C1 segment of cervical spinal cord (tissue), 14 donors: ENCODE measurements at places on chromosomes 3 and 15.

- DNase-seq = no peak
Observed at GRCh38 chr15:33055962-33056361, 138.6 kb downstream of the FMN1 start.

GRCh38 chr15:90367576-90367975 is 15.5 kb downstream of the ZNF774 start:
- peak; percentile 9 for DNase-seq

GRCh38 chr3:129195731-129196256 is 12.1 kb upstream of the CNBP start:
- DNase-seq = peak; percentile 43

- no peak for DNase-seq
Observed at GRCh38 chr3:174775603-174776002, 83.5 kb upstream of the NAALADL2 start.

DNA sequence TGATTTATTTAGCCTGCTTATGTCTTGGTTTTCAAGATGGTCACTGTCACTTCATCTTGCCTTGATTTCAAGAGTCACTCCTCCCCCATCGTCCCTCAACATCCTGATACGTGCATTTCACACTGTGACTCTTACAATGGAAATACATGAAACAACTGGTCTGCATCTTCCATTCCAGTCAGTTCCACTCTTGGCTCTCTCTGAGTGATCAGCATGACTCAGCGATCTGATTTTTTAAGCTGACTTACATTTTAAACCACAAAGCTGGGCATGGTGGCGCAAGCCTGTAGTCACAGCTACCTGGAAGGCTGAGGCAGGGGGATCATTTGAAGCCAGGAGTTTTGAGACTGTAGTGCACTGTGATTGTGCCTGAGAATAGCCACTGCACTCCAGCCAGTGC is 271.2 kb upstream of the ROPN1 start:
- DNase-seq = no peak

DNA sequence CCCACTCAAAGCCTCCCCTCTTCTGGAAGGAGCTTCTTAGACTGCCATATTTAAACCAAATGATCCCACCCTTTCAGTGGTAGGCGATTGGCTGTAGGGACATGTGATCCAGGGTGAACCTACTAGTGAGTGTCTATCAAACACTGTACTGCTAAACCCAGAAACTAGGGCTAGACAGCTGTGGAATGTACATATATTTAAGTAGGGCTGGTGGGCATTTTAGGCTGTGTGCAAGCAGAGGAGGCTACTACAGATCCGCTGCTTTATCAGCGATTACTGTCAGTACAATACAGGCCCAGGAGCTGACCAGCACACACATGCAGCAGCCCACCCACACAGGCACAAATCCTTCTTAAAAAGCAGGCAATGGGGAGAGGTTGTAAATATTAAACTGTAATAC is 15.4 kb upstream of the LARP6 start:
- no peak for DNase-seq

DNA sequence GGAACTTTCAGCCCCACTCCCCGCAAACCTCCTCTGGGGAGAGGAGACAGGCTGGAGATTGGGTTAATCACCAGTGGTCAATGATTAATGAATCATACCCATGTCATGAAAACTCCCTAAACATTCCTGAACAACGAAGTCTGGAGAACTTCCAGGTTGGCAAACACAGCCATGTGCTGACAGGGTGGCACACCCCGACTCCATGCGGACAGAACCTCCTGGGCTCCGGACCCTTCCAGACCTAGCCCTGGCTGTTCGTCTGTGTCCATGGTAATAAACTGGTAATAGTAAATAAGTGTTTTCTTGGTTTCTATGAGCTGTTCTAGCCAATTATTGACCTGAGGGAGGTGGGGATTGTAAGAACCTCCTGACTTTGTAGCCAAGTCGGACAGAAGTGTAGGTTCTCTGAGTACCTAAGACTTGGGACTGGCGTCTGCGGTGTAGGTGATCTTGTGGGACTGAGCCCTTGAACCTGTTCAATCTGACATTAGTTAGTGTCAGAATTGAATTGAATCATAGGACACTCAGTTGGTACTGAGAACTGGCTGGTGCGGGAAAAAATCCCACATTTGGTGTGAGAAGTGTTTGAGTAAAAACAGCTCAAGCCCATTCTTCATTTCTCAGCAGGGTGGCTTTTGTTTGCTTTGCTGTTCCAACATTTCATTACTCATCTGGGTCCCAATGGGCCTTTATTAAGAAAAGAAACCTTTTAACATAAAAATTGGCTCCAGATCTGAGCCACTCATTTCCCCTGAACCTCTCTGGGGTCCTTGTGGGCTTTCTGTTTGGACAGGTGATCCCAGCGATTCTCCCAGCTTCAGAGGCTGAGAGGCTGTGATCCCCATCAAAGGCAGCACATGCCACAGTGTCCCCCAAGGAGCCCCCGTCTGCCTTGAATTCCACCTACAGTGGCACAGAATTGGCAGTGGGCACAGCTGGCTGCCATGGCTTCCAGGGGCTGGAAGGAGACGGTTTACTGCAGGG is 151.0 kb downstream of the TJP1 start:
- DNase-seq = no peak

DNA sequence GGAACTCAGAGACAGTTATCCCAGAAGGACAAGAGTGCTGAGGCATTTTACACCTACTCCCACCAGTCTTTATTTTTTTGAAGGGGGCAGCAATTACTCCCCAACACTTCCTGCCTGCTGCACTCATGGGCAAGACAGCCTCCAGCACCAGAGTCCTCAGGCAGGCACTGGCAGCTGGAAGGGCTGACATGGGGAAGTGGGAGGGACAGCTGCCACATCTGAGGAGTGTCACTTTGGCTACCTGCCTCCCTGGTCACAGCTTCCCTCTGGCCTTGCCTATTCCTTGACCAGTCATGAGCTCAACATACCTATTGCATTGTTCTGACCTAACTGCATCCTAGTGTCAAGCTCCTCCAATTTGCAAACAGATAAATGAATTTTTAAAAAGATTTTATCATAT is 10.2 kb upstream of the LACTB start:
- no peak for DNase-seq

- DNase-seq = peak; percentile 100
Observed at GRCh38 chr3:120094776-120095225, 554 bp upstream of the GSK3B start.

DNA sequence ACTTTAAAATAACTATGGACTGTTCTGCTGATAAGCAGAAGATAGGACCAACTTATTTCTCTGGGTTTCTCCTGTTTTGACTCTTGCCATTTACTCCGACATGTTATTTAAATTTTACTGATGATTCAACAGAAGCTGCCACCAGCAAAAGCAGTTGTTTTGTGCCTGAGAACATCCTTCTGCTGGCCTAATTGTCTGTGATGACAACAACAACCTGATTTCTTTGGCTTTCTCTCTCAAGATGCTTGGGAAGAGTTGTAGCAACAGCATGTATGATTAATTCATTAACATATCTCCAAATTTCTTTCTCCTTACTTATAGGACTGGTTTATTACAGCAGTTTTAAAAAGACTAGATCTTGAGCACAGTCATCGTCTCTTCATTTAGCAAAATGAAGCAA is 36.9 kb upstream of the DYNC1LI1 start:
- DNase-seq = no peak

DNA sequence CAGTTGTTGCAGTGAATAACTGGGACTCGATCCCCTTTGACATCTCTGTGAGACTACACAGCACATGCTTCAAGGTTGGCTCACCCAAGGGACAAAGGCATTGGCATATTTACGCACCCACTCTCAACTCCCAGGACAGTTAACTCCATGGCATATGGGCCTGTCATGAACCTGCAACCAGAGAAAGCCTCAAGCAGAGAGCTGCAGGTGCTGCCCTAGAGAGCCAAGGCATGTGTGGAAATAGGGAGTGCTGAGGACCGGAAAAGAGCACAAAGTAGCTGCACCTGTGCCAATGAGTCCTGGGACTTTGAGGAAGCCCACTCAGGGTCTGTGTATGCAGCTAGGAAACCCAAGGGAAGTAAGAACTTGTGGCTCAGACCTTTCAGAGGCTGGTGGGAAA is 32.9 kb upstream of the SLC24A5 start:
- no peak for DNase-seq

- no peak for DNase-seq
Observed at GRCh38 chr3:177906126-177906511, 630.1 kb upstream of the KCNMB2 start.

DNA sequence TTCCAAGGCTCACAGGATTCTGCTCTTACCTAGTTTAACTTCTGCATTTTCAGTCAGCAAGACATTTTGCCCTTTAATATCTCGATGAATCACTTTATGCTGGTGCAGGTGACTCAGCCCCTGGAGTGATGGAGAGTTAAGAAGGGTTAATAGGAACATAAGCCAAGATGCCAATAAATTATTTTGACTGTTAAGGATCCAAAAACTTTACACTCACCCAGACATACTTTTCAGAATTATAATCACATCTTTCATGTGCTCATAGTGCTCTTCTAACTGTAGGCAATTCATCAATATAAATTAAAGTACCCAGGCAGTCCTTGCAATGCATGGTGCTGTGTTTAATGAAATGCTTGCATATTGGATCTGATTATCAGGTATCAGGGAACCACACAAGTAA is 164.1 kb upstream of the SLC2A2 start:
- no peak for DNase-seq

DNA sequence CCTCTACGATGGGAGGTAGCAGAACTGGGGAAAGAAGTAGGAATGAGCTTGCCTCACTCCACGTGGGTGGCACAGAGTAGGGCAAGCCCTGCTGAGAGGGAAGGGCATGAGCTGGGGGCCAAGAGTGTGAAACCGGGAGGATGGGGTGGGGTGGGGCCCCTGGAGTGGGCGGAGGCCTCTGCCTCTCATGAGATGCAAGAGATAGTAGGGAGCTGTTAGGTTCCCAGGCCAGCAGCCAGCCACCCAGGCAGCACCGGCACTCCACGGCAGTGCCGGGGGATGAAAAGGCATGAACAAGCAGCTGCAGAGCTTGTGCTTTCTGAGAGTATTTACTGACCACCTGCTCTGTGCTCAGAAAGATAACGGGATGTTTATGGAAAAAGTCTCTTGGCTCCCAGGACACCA is 24.4 kb upstream of the PLA2G4E start:
- no peak for DNase-seq

DNA sequence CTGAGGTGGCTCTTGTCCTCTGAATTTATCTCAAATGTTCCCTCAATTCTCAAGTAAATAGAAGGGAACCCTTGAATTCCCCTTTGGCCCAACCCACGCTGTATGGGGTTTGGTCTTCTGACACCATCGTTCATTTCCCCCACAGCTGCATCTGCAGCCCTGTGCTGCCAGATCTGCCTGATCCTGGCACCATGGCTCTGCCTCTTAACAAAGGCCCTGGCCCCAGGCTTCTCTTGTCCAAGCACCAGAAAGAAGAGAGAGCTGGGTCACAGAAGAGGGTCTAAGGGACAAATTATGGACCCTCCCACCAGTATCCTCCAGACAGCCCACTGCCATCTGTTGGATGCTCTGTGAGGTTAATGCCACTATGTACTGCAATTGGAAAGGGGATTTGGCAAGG is 1.8 kb downstream of the MAP1A start:
- DNase-seq = no peak

GRCh38 chr3:161349529-161350312 is 21.6 kb downstream of the SPTSSB start:
- peak; percentile 61 for DNase-seq

DNA sequence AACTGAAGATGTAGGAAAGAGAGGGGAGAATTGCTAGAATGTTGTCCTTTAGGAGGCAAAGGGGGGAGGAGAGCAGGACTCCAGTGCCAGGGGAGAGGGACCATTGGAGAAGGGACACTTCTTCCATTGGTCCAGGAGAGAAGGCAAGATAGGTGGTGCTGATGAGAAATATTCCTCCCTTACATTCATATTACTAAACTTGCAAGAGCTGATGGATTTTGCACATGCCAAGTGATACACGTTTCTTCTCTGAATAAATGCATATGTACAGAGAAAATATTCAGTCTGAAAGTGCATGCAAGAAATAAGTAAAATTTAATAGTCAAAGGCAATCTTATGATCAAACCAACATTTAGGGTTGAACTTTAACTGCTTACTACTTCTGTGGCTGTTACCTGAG is 21.5 kb upstream of the SPTSSB start:
- no peak for DNase-seq

DNA sequence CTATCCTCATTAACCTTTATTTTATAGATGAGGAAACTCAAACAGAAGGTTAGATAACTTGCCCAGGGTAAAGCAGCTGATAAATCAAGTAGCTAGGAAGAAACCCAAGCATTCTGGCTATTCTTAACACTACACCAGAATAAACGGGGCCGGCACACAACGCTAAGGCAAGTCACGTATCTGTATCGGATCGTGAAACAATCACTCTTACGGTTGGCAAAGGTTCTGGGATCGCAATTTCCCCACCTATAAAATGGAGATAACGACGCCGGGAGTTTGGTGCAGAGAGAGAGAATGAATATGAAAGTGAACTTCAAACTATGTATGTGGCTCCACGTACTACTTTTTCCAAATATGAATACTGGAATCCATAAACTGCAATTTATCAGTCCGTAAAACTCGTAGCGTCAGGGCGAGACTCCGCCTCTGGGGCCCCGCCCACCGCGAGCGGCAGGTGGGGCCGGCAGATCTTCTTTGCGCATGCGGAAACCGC is 252 bp upstream of the ARMC8 start:
- no peak for DNase-seq

GRCh38 chr15:79128556-79128955 is 38.0 kb upstream of the RASGRF1 start:
- no peak for DNase-seq

GRCh38 chr3:138725116-138725515 is 109.6 kb downstream of the PIK3CB start:
- DNase-seq = no peak

DNA sequence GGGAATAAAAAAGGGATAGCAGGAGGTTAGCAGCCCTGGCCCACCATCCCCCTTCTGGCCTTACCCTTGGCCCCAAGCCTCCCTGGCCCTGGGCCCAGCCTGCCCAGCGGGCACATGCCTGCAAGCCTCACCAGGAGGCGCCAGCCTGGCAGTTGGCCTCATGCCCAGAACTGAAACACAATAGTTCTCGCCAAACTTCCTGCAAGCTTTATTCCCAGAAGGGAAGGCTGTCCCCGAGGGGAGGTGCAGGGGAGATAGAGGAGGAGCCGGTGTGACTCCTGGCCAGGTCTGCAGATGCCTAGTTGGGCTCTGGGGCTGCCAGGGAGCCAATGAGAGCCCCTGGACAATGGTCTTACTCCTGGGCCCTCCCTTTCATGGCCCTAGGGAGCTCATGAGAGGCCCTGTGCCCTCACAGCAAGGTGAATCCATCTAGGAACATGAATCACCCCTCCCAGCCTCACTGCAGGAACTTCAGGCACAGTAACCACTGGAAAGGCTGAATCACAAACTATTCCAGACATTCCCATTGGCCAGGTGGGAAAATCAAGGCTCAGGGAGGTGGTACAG is 4.0 kb downstream of the CCDC33 start:
- DNase-seq = peak; percentile 88

GRCh38 chr15:67521783-67522568 is 1.0 kb downstream of the C15orf61 start:
- no peak for DNase-seq

- no peak for DNase-seq
Observed at GRCh38 chr3:20480786-20481365, 294.9 kb upstream of the SGO1 start.

GRCh38 chr3:48592519-48593087 is 2.5 kb downstream of the COL7A1 start:
- DNase-seq = no peak

- no peak for DNase-seq
Observed at GRCh38 chr3:170322566-170323269, 34.8 kb upstream of the SKIL start.
